ENCODE measurements at places on chromosomes 5 and 9.

GRCh38 chr5:39156082-39156481 is 63.3 kb downstream of the FYB1 start:
- peaks cover 53% of the 10 kb centered on the region for H3K36me3 ChIP-seq
- H3K27me3 ChIP-seq: no peaks in the 10 kb centered on the region
- no peak for DNase-seq
- H3K4me3 ChIP-seq: no peak overlapping the region

- no peak overlapping the region for H3K27ac ChIP-seq
- no peaks in the 10 kb centered on the region for H3K4me1 ChIP-seq
- DNase-seq: no peak
- no peaks in the 10 kb centered on the region for H3K27me3 ChIP-seq
- no peaks in the 10 kb centered on the region for H3K36me3 ChIP-seq
These were observed 371.2 kb downstream of the NFIB start for GRCh38 chr9:13942695-13943094.

DNA sequence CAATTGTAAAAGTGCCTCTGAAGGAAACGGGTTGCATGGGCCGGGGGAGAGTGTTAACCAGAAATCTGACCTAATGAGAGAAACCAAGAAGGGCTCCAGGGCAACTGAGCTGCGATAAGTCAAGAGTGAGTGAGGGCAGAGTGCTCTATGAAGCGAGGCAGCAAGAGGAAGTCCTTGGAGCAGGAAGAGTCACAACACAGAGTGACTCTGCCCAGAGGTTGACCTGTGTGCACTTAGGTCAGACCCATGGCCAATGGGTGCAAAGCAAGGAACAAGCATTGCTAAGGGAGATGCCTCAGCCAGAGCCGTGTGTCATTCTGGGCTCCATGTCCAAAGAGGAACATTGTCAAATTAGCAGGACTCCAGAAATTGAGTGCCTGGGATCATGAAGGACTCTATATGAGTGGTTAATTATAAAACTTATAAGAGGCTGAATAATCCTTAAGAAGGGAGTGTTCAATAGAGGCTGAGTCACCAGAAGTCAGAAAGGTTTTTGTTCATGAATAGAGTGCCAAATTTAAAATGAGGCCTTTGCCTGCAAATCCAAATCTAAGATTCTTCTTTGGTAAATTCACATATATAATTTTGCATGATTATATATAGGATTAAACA is 438.5 kb downstream of the MED10 start:
- no peaks in the 10 kb centered on the region for H3K27me3 ChIP-seq
- H3K4me1 ChIP-seq: no peaks in the 10 kb centered on the region

GRCh38 chr5:31963358-31964006 is 210.6 kb downstream of the GOLPH3 start:
- H3K27me3 ChIP-seq: no peaks in the 10 kb centered on the region
- no peaks in the 10 kb centered on the region for H3K4me1 ChIP-seq
- H3K27ac ChIP-seq: no peak overlapping the region
- no peak overlapping the region for H3K4me3 ChIP-seq

DNA sequence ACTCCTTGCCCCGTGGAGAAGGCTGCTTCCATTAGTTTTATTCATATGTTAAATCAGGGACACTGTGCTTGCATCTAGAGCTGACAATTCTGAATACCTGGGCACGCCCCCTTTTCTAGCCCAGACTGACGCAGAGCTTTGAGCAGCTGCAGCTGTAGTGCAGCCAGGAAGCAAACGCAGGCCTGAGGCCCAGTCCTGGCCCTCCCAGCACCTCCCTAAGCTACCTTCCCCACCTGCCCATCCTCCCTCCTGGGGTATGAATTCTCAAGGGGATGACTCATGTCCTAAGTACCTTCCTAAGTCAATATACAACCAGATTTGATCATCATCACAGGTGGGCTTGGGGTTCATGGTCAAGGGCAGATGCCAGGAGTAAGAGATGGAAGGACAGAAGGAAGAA is 3.5 kb downstream of the PHF19 start:
- H3K27me3 ChIP-seq: no peaks in the 10 kb centered on the region
- peaks cover 71% of the 10 kb centered on the region for H3K36me3 ChIP-seq
- peaks cover 67% of the 10 kb centered on the region for H3K4me1 ChIP-seq
- peak overlapping the region; percentile 93 for H3K27ac ChIP-seq
- no peak for DNase-seq

DNA sequence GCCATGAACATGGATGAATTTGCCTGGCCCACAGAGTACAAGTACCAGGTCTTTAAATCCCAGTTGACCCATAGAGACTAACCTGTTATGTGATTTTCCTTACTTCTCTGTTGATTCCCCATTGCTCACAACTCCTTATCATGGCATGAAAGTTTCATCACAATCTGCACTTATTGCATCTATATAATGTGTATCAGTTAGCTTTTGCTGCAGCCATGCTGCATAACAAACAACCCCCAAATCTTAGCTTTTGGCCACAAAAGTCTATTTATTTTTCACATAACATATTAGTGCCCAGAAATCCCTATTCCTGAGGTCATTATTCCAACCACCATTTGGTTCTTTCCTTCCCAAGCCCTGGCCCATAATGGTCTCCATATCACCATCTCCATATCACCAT is 3.7 kb downstream of the GGTA1 start:
- DNase-seq: no peak
- H3K27me3 ChIP-seq: peaks cover 43% of the 10 kb centered on the region
- H3K36me3 ChIP-seq: no peaks in the 10 kb centered on the region
- H3K4me1 ChIP-seq: peaks cover 12% of the 10 kb centered on the region
- H3K27ac ChIP-seq: no peak overlapping the region

DNA sequence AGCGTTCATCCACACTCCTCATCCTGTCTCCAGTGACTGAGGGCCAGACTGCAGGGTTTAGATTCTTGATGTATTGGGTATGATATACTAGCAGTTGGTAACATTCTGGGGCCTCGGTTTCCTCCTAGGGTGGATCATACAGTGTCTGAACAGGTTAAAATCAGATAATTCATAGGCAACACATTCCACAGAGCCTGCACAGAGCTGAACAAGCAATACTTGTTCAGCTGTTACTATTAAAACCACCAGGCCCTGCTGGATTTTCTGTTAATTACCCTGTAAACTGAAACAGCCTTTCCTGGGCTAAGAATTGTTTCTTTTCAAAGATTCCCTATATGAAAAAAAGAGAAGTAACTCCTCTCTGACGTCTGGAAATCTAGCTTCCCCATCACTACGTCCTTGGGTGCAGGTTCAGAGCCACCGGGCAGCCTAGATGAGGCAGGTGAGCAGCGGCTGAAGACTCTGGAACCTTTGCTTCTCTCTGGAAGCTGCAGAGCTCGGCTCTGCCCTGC is 1313.5 kb upstream of the WWC1 start:
- no peak for DNase-seq
- H3K27me3 ChIP-seq: peaks cover 8% of the 10 kb centered on the region
- H3K36me3 ChIP-seq: no peaks in the 10 kb centered on the region
- no peak overlapping the region for H3K4me3 ChIP-seq

- no peaks in the 10 kb centered on the region for H3K4me1 ChIP-seq
- no peaks in the 10 kb centered on the region for H3K36me3 ChIP-seq
- no peak overlapping the region for H3K4me3 ChIP-seq
- no peaks in the 10 kb centered on the region for H3K27me3 ChIP-seq
- no peak for DNase-seq
These were observed 273.4 kb downstream of the CSNK1G3 start for GRCh38 chr5:123785162-123786071.

DNA sequence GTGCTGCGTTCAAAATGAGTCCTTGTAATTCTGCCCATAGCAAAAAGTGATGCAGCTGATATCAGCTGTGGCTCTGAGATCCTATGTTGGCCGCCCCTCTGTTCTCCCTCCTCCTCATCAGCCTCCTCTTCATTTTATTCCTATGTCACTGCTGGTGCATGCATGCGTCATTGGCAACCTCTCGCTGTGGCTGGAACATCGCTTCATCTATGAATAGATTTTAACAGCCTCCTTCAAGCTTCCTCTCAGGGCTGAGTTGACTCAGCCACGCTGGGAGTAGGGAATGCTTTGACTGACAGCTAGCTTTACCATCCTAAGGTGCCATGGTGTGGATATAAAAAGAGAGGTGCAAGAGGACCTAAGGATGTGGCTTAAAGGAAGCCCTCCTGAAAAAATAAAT is 303.5 kb downstream of the PLK2 start:
- no peak for DNase-seq
- H3K27me3 ChIP-seq: no peaks in the 10 kb centered on the region
- no peaks in the 10 kb centered on the region for H3K4me1 ChIP-seq
- H3K4me3 ChIP-seq: no peak overlapping the region
- H3K36me3 ChIP-seq: no peaks in the 10 kb centered on the region

GRCh38 chr5:38339446-38339845 is 81.1 kb downstream of the EGFLAM start:
- no peak overlapping the region for H3K4me3 ChIP-seq
- peaks cover 3% of the 10 kb centered on the region for H3K27me3 ChIP-seq
- no peak overlapping the region for H3K27ac ChIP-seq
- H3K36me3 ChIP-seq: no peaks in the 10 kb centered on the region

GRCh38 chr5:21910731-21911130 is 942.4 kb downstream of the CDH12 start:
- no peaks in the 10 kb centered on the region for H3K4me1 ChIP-seq
- H3K36me3 ChIP-seq: no peaks in the 10 kb centered on the region
- H3K27ac ChIP-seq: no peak overlapping the region

- peaks cover 49% of the 10 kb centered on the region for H3K4me1 ChIP-seq
- no peak for DNase-seq
- H3K4me3 ChIP-seq: no peak overlapping the region
- H3K27ac ChIP-seq: peak overlapping the region; percentile 66
- no peaks in the 10 kb centered on the region for H3K27me3 ChIP-seq
These were observed 50.9 kb downstream of the OSTF1 start for GRCh38 chr9:75139201-75139600.

DNA sequence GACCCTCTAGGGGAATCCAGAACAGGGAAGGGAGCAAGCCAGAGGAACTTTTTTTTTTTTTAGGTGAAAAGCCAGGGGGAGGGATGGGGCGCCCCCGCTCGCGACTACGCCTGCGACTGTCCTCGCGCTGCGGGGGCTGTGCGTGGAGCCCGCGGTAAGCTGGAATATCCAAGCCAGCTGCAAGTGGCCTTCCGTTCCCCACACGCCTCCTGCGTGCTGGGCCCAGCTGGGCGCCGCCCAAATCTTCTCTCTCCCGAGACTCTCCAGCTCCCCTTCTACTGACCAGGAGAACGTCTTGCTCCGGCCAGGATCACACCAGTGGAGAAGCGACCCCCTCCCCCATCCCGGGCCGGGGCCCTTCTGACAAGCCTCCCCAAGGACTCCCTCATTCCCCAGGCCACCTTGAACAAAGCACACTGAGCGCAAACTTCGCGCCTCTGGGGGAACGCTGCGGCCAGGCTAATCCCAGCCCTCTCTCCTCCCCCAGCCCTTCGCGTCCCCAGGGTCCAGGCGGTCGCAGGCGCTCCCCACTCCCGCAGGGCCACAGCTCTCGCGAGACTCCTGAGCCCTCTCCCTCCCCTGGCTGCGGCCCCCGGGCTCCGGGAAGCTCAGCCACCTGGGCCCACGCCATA is 6.6 kb downstream of the BARX1 start:
- peaks cover 24% of the 10 kb centered on the region for H3K4me1 ChIP-seq
- H3K4me3 ChIP-seq: no peak overlapping the region
- peaks cover 6% of the 10 kb centered on the region for H3K36me3 ChIP-seq
- no peak overlapping the region for H3K27ac ChIP-seq

DNA sequence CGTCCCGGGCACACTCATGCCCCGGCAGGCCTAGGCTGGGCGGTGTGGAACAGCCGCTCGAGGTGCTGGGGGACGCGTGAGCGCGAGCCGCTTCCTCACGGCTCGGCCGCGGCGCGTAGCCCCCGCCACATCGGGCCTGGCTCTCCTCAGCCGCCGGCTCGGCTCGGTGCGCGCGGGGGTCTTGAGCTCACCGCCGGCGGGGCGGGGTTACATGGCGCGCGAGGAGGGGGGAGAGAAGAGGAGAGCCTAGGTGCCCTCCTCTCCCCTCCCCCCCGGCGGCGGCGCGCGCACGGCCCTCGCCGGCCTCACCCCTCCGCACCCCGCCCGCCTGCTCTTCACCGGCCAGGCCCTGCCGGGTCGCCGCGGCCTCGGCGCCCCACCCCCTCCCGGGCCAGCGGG is 7.7 kb downstream of the RANBP6 start:
- peaks cover 48% of the 10 kb centered on the region for H3K4me1 ChIP-seq
- peaks cover 45% of the 10 kb centered on the region for H3K36me3 ChIP-seq
- H3K27ac ChIP-seq: no peak overlapping the region
- peak overlapping the region; percentile 89 for H3K4me3 ChIP-seq
- peak; percentile 72 for DNase-seq

GRCh38 chr5:95262933-95263660 is 21.8 kb downstream of the MCTP1 start:
- H3K27me3 ChIP-seq: peaks cover 4% of the 10 kb centered on the region
- DNase-seq: no peak
- no peaks in the 10 kb centered on the region for H3K4me1 ChIP-seq
- no peaks in the 10 kb centered on the region for H3K36me3 ChIP-seq

GRCh38 chr5:173829826-173830225 is 58.3 kb upstream of the CPEB4 start:
- no peaks in the 10 kb centered on the region for H3K4me1 ChIP-seq
- no peak for DNase-seq
- H3K27ac ChIP-seq: no peak overlapping the region
- no peaks in the 10 kb centered on the region for H3K27me3 ChIP-seq
- no peaks in the 10 kb centered on the region for H3K36me3 ChIP-seq

- peaks cover 63% of the 10 kb centered on the region for H3K4me1 ChIP-seq
- H3K27ac ChIP-seq: no peak overlapping the region
- H3K27me3 ChIP-seq: no peaks in the 10 kb centered on the region
- peaks cover 8% of the 10 kb centered on the region for H3K36me3 ChIP-seq
- DNase-seq: no peak
- H3K4me3 ChIP-seq: no peak overlapping the region
These were observed 96.1 kb downstream of the F2RL2 start for GRCh38 chr5:76526950-76527583.

DNA sequence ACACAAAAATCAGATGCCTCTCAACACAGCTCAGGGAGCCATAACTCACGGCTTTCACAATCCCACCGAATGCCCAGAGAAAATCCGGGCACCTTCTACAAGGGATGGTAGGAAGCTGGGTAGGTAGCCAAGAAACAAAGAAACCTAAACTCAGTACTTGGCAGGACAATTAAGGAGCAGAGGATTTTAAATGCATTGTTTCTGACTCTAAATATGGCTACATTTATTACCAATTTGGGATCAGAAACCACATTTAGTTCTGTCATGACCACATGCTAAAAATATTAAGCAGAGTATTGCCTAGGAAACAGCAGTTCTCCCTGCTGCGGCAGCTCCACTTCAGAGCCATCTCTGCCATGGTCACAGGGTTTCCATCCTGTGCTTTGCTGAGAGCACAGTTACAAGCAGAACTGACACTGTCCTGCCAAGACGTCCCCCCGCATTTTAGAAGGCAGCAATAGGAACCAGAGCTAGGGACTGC is 57.5 kb downstream of the SIL1 start:
- H3K4me1 ChIP-seq: peaks cover 20% of the 10 kb centered on the region
- peaks cover 5% of the 10 kb centered on the region for H3K36me3 ChIP-seq
- DNase-seq: no peak
- no peak overlapping the region for H3K27ac ChIP-seq
- H3K27me3 ChIP-seq: no peaks in the 10 kb centered on the region
